Kasumi-1 (cell line): ENCODE measurements at places on chromosomes 7 and 10.
A peak's percentile ranks its signal among the peaks of the same experiment; 100 is the strongest.

DNA sequence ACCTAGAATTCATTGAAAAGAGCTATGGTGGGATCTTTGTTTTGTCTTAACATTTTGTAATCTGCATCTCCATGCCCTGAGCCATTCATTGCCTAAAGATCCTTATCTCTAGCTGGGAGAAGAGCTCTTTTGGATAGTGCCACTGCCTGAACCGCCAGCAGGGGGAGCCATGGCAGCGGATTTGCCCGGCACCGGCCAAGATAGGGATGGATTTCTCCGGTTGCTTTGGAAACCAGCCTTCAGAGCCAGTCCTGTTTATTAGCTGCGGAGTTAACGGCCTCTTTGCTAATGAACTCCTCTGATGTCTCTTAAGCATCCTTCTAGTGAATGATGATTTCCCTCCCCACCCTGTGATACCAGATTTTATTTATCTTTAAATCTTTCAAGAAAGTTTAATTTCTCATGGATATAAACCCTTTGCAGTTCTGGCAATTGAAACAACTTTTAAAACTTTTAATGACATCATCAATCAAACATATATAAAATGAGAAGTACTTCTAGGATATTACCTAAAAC lies 58.2 kb upstream of the LYZL2 start:
- DNase-seq: peak; percentile 92

- no peak for DNase-seq
Measured at GRCh38 chr7:94957061-94957460, 49.7 kb downstream of the PPP1R9A start.

GRCh38 chr7:95396136-95397032 lies at the start of gene PON3:
TSS of gene PON3 (minus strand) at chr7:95396375. CDS start at chr7:95396350, 25 bp downstream.
- no peak for DNase-seq

DNA sequence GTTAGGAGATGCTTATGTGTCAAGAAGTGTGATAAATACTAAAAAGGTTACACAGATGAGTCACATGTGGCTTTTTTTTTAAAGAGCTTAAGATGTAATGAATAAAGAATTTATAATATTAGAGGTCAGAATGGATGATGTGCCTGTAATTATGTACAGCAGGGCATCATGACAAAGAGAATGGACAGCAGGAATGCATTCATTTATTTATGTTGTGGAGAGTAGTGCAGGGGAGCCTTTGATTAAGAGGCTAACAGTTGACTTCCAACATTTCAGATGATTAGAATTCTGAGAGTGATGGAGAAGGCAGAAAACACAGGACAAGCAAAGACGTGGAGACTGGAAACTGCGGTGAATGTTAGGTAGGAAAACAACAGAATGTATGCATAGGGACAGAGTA lies 691.4 kb upstream of the POM121L12 start:
- no peak for DNase-seq

DNA sequence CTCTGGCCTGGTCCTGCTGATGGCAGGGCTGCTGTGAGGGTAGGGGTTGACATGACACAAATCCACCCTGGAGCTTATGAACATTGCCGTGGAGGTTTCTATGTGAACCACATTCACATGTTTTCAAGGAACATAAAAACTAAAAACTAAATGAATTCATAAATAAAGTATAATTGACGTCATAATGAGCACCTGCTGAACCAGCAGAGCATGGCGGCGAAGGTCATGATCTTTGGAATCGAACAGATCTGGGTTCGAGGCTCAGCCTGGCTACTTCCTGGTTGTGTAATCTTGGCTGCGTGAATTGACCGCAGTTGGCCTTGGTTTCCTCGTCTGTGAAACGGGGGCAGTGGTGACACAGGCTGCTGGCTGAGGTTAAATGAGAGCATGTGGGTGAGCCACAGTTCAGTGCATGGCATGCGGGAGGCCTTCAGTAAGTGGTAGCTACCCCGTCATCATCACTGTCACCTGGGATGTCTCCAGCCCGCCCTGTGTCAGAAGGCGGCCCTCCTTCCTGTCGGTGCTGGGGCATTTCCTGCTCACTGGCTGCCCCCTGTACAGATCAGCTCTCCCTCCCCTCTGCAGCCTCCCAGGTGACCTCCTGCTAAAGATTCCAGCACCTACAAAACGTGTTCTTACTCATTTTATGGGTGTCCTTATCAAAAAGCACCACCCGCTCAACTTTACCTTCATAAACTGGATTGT lies 190.3 kb upstream of the SHH start:
- DNase-seq: no peak

DNA sequence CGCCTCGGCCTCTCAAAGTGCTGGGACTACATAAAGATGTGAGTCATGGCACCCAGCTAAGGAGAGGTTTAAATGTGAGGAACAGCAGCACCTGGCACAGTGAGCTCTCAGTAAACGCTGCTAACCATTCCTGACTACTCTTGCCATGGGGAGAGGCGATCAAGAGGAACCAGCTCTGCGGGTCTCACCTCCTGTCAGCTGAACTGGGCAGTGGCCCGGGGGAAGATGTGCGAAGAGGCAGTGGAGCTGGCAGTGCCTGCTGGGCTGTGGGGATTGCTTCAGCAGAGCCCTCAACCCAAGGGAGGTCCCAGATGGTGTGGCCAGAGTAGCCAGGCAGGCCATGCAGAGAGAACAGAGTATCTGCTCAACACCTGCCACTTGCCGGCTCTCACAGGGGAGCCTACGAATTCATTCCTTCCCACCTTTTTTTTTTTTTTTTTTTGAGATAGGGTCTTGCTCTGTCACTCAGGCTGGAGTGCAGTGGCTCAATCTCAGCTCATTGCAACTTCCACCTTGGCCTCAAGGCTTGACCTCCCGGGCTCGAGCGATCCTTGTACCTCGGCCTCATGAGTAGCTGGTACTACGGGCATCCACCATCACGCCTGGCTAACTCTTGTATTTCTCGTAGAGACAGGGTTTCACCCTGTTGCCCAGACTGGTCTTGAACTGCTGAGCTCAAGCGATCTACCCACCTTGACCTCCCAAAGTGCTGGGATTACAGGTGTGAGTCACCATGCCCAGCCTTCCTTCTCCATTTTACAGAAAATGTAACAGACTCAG lies 6.8 kb downstream of the POLM start:
- no peak for DNase-seq

DNA sequence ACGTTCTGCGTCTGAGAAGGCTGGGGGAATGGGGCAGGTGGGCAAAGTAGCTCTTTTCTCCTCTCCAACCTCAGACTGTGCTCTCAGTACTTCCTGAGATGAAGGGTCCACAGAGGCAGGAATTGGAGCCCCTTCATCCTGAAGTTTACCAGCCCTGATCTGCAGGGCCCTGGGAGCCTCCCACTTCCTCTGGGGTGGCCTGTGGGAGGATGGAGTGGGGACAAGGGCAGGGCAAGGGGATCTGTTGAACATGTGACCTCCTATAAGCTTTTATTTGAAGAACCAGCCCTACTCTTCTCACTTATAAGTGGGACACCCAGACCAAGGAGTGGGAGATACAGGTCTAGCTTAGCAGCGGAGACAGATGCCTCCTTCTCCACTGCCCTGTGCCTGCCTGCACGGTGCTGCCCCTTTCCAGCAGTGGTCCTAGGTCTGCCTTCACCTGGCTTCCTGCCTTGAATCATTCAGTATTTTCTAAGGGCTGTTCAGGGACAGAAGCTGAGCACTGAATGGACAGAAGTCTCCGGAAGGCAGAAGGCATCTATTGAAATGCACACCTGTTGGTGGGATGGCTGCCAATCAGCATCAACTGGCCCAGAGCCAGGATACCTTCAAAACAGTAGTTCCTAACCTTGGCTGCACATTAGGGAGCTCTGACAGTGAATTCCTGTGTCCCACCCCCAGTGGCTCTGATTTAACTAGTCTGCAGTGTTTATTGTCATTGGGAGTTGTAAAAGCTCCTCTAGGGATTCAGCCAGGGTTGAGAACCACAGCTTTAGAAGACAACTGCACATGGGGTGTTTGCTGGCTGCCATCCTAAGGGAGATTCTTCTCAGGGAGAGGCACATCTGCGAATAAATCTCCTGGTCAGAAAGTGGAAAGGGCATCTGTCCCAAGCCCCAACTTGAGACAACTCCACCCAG lies 2.7 kb upstream of the ARHGAP22 start:
- no peak for DNase-seq

DNA sequence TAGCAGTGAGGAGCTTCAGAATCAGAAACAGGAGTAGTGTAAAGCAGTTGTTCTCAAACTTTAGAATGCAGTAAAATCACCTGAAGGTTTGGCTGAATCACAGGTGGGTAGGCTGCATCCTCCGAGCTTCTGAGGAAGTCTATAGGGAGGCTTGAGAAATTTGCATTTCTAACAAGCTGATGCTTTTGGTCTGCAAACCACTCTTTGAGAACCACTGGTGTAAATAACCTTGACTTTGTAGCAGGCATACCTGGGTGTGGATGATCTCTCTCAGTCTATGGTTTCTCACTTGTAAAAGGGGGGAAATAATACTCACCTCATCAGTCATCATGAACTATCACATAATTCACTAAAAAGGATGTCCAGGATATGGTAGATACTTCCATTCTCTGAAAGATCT lies 118.1 kb downstream of the SRI start:
- no peak for DNase-seq

DNA sequence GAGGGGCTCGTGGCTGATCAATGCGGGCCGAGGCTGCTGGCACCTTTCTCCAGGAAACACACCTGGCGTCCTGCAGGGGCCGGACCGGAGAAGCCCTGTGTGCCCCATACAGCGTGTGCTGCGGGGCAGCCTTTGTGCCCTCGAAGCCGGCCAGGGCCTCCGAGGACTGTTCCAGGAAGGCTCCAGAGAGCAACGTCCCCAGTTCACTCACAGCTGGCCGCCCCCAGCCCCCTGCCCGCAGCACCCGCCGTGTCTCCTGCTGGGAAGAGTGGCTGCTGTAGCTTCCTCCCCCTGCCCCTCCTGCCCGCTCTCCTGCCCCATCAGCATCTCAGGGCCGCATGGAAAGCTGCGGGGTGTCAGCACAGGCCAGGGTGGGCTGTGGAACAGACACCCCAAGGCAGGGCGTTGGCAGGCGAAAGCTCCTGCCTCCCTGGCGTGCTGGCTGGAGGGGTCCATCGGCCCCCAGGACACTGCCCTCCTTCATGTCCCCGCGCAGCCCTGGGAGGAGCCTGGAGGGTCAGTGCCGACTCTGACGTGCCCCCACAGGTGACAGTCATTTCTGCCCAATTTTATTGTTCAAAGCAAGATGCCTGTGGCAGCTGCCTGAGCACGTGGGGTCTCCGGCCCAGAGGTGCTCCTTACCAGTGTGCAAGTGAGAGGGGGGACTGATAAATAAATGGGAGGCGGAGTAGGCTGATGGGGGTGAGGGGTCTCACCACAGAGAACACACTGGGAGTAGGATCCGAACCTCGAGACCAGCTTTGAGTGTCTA lies 95.8 kb upstream of the DIP2C start:
- no peak for DNase-seq

GRCh38 chr7:27140126-27140857 lies 3.2 kb downstream of the HOXA5 start:
- no peak for DNase-seq
